ENCODE measurements at places on chromosomes 12 and 14.

DNA sequence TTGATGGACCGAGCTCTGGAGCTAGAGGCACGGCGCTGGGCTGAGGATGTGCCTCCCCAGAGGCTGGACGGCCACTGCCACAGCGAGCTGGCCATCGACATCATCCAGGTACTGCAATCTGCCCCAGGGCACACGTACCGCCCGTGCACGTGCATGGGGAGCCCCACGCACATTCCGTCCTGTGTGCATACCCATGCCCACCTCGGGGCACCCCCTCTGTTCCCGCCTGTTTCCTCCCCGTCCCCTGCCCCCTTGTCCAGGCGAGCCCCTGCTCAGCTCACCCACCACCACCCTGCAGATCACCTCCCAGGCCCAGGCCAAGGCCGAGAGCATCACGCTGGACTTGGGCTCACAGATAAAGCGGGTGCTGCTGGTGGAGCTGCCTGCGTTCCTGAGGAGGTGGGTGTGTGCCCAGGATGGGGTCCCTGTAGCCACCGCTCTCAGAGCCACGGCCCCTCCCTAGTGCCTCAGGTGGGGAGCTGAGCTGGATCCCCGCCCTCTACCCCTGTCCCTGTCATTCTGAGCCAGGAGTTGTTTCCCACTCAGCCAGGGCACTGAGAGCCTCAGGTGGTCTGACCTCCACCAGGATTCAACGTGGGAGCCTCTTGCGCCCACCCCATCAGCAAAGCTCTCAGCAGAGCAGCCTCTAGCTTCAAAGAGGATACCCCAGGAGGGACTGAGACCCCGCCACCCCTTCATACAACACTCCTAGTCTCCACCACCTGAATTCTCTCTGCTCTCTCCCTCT lies 6.9 kb downstream of the TNFAIP2 start:
- no peak for DNase-seq

GRCh38 chr14:34583525-34583924 lies 44.0 kb upstream of the EAPP start:
- no peak for DNase-seq

DNA sequence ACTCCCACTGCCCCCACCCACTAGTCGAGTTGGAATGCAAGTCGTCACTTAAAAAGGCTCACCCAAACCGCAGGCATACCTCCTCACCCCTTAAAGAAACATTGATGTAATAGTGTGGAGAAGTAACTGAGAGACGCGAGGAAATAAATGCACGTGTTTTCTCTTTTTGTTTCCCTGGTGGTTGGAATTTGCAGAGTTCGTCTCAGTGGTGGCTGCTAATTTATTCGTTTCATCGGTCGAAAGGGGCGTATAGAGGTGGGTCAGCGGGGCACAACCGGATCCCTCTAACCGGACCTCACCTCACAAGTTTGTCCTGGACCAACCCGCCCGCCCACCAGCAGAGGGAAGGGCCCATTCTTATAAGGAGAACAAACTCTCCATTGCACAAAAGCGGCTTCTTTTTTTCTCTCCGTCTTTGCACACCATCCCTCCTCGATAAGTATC lies 5.0 kb upstream of the NPAS3 start:
- DNase-seq, result no peak

DNA sequence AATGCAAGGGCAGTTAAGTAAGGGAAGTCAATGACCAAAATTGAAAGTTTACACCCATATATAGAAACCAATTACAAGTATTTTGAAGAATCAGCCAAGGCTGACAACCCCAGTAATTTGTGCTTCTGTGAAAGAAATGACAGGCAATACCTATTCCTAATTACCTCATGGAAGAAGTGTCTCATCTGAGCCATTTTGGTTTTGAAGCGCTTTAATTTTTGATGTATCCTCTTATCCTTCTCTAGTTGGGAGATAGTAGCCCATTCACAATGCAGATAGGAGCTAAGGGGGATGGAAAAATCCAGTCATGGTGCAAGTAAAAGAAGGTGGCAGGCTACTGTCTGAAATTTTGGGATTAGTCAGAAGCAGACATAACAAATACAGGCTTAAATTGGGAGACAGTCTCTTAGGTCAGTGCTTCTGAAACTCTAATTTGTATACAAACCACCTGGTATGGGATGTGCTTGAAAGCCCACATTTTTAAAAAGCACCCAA lies 30.4 kb upstream of the SUPT16H start:
- DNase-seq, result no peak

DNA sequence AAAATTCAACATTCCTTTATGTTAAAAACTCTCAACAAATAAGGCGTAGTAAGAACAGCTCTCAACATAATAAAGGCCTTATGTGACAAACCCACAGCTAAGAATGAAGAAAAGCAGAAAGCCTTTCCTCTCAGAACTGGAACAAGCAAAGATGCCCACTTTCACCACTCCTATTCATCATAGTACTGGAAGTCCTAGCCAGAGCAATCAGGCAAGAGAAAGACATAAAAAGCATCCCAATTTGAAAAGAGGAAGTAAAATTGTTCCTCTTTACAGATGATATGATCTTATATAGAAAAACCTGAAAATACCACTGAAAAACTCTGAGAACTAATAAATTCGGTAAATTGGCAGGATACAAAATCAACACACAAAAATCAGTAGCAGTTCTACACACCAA lies 52.1 kb downstream of the STON2 start:
- DNase-seq, result no peak

GRCh38 chr12:60539592-60539991 lies 943.8 kb downstream of the SLC16A7 start:
- no peak for DNase-seq

GRCh38 chr14:104986487-104987164 lies 1.0 kb downstream of the CLBA1 start:
- DNase-seq, result no peak

- DNase-seq, result no peak
Observed at GRCh38 chr12:112275207-112275606, 107.0 kb downstream of the HECTD4 start.

- no peak for DNase-seq
Observed at GRCh38 chr12:92971859-92972524, 42.9 kb upstream of the EEA1 start.

GRCh38 chr12:8698132-8698851 lies 501 bp downstream of the RIMKLB start:
- peak; percentile 9 for DNase-seq

GRCh38 chr12:99611599-99611998 lies 36.0 kb upstream of the GARIN6 start:
- no peak for DNase-seq

DNA sequence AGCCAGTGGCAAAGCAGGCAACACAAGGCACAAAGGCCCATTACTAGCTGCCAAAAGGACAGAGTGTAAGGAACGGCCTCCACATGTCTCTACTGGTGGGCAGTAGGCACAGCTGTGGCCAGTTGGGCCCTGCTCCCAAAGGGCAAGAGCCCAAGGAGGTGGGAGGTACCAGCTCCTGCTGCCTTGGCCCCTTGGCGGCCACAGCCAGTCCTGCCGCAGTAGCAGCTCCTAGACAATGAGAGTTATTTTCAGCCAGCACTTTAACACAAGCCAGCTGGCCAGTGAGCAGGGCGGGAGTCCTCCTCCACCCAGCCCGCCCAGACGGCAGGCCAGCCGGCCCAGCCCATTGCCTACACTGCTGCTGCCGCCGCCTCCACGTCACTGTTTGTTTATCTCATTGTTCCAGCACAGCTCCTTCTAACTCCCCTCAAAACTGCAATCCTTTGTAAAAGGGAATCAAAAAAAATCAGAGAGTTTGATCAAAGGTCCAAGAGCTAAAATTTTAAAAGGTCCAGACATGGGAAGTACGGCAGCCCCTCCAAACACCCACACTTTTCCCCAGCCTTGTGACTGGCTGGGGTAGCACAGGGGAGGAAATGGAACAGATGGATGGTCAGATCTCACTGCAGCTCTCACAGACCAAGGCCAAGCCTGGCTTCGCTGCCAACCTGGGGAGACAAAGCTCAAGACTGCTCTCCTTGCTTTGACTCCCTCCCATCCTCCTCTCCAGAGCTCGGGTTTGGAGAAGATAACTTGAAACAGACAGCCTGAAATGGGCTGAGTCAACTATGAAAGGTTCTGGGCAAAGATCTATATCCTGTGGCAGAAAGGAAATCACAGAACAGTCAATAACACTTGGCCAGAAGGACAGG lies 33.5 kb downstream of the FMNL3 start:
- no peak for DNase-seq

GRCh38 chr12:106187155-106187789 lies 48.5 kb upstream of the NUAK1 start:
- DNase-seq, result no peak

DNA sequence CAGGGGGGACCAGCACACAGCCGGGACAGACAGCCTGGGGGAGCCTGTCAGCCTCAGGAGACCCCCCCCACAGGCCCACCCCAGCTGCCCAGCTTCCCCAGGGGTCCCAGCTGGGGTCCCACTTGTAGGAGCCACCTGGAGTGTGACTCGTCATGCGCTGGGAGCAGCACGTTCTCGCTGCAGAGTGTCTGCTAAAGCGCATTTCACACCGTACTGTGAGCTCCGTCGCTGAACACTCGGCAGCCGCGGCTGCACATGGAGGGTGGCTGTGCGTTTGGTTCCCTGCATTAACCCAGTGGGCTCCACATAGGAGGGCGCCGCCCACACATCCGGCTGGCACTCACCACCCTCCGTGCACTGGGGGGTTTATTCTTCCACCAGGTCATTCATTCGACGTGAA lies 56.7 kb downstream of the FBRSL1 start:
- DNase-seq, result no peak

GRCh38 chr12:89750389-89751351 lies 42.0 kb upstream of the ATP2B1 start:
- no peak for DNase-seq

DNA sequence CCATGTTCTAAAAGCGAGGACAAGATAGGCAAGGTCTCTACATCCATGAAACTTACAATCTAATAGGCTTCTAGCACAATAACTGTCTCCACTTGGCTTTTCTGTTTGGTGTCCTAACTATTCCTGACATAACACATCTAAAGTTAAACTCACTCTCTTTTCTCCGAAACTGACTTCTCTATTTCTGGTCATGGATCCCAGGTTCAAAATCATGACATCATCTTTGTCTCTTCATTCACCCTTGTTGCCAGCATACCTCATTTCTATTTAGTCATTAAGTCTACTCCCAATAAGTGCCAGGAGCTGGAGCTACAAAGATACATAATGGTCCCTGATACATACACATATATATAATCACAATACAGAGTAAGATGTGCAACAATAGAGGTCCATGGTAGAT lies 53.9 kb upstream of the CEP83 start:
- DNase-seq, result no peak

- no peak for DNase-seq
Observed at GRCh38 chr12:75959506-75959905, 72.1 kb downstream of the PHLDA1 start.

GRCh38 chr12:44748950-44749468 lies 127.1 kb downstream of the NELL2 start:
- no peak for DNase-seq

- DNase-seq, result no peak
Observed at GRCh38 chr12:120940006-120940405, 35.8 kb upstream of the SPPL3 start.

- DNase-seq, result no peak
Observed at GRCh38 chr12:19198272-19198671, 68.7 kb downstream of the PLEKHA5 start.

- no peak for DNase-seq
Observed at GRCh38 chr14:92105893-92106142, 564 bp downstream of the ATXN3 start.

DNA sequence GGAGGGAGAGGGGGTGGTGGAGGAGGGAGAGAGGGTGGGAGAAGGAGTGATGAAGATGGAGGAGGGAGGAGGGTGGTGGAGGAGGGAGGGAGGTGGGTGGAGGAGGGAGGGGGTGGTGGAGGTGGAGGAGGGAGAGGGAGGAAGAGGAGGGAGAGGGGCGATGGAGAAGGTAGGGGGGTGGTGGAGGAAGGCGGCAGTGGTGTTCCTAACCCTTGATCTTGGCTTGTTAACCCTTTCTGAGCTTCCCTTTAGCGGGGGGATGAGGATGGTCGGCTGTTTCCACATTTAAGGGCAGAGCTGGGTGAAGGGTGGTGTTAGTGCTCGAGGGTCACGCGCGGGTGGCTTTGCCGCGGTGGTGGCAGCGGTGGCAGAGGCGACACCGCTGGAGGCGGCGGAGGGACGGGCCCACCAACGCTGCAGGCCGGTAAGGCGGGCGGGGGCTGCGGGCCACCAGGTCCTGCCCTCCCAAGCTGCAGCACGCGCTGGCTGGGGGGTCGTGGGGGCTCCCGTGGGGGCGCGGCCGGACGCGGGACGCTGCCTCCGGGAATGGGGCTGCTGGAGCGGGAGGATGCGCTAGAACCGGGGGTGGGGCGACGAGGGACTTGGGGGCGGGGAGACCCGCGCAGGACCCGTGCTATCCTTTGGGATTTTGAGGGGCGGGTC lies 156.3 kb downstream of the PTPN11 start:
- DNase-seq, result no peak

DNA sequence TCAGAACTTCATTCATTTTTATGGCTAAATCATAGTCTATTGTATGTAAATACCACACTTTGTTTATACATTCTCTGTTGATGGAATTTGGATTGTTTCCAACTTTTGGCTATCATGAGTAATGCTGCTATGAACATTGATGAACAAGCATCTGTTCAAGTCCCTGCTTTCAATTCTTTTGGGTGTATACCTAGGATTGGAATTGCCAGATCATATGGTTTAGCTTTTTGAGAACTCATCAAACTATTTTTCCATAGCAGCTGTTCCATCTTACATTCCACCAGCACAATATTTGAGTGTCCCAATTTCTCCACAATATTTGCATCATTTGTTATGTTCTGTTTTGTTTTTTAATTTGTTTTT lies 52.3 kb upstream of the CCND2 start:
- DNase-seq, result no peak

DNA sequence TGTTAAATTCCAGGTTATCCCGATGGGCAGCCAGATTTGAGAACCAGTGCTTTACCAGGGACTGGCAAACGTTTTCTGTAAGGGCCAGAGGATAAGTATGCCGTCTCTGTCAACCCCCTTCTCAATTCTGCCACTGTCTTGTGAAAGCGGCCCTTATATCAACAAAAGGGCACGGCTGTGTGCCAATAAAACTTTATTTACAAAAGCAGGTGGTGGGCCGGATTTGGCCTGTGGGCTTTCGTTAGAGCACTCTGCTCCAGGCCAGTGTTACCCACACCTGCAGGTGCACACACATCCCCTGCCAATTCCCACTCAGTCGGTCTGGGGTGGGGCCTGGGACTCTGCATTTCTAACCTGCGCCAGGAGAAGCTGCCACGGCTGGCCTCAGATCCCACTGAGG lies 111.2 kb downstream of the RFLNA start:
- DNase-seq, result no peak

DNA sequence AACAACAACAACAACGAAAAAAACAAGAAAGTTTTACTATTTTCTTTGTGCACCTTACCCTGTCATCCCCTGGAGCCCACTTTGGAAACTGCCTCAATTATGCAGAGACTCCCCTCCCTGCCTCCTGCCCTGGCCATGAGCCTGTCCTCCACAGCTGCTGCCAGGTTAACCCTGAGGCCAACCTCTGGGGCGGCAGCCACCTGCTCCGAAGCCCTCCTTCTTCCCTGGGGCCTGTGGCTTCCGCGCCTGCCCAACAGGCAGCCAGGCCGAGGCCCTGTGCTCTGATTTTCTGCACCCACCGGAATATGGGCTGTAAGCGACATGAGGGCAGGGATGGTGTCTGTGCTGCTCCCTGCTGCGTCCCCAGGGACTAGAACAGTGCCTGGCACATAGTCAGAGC lies 183.0 kb downstream of the CALM1 start:
- no peak for DNase-seq

GRCh38 chr12:97257726-97258125 lies 204.9 kb upstream of the RMST start:
- no peak for DNase-seq

- DNase-seq, result no peak
Observed at GRCh38 chr12:50750366-50750765, 13.5 kb upstream of the ATF1 start.

- no peak for DNase-seq
Observed at GRCh38 chr12:28096649-28097048, 93.6 kb upstream of the CCDC91 start.

Measured in activated T-helper 1 cell treated with anti-CD3 and anti-CD28 coated beads, Interleukin-2, amount 50 U/mL, for 16 hours (primary cell).